ENCODE measurements at places on chromosomes 7 and 10. TPM values are rescaled to one million over a fixed set of nuclear protein-coding genes. Genes with fewer than 3 reads are reported as not detected.

GRCh38 chr7:150410131-150410530 lies 31.0 kb downstream of the ZNF775 start:
- H3K27ac ChIP-seq: no peak overlapping the region
- no peaks in the 10 kb centered on the region for H3K27me3 ChIP-seq
- DNase-seq: no peak
- peaks cover 15% of the 10 kb centered on the region for H3K36me3 ChIP-seq

- no peaks in the 10 kb centered on the region for H3K36me3 ChIP-seq
- no peaks in the 10 kb centered on the region for H3K4me1 ChIP-seq
- no peak overlapping the region for H3K4me3 ChIP-seq
- peak; percentile 3 for DNase-seq
- no peak overlapping the region for H3K27ac ChIP-seq
Measured at GRCh38 chr10:62637249-62638061, 167.1 kb upstream of the ADO start.

DNA sequence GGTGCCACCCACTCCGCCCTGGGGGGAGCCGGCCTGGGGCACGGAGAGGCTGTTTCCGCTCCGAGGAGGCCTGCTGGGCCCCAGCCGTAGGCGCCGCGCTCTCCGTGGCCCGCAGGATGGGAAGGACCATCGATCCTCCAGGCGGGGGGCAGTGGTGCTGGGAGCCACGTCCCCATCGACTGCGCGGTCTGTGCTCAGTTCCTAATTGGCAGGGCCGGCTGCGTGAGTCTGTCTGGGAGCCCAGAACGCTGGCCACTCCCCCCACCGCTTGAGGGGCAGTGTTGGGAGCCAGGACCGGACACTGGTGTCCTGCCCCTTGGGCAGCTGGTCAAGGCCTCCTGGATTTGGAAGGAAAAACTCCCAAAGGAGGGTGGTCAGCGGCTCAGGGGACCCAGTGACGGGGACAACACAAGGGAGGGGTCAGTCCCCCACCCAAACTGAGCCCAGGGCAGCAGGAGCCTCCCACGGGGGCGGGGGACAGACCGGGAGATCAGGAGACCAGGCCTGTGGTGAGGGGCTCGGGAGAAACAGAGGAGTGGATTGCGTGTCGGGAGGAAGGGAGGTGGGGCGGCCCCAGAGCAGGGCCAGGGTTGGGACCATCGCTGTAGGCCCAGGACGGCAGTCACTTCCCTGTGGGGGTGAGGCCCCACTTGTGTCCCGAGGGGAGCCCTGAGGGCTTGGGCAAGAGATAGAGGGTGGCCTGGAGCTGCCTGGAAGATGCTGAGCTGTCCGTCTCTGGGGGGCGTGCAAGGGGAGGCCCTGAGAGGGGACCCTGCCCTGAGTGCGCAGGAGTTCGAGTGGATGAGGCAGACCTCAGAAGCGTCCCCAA lies 89.0 kb downstream of the UNCX start:
- no peak overlapping the region for H3K27ac ChIP-seq
- H3K4me3 ChIP-seq: no peak overlapping the region
- H3K27me3 ChIP-seq: peaks cover 86% of the 10 kb centered on the region
- no peaks in the 10 kb centered on the region for H3K4me1 ChIP-seq
- no peak for DNase-seq
- H3K36me3 ChIP-seq: peaks cover 8% of the 10 kb centered on the region

DNA sequence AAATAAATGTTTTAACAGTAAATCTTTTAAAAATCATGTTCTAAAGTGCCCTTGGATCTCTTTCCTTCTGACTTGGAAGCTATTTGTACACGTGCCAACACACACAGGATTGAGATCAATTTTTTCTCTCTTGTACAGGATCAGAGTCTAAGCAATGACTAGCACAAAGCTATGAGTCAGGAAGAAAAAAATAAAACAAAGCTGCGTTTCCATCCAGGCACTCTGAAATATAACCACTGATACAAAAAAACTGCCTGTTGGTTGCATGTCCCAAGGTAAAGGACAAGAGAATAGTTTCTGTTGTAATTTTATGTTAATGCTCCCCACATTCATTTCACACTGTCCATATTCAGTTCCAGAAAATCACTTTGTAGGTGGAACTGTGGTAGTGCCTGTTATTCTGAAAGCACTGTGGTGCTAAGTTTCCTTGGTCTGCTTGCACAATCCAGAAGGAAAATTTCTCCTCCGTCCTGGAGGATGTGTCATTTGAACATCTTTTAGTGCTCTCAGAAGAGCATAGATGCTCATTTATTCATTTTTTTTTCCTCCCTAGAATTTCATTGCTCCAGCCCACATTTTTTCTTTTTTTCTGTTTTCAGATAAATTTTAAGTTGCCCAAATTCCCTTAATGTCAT lies 113.4 kb downstream of the PLXDC2 start:
- H3K36me3 ChIP-seq: no peaks in the 10 kb centered on the region
- H3K4me1 ChIP-seq: no peaks in the 10 kb centered on the region
- DNase-seq: no peak
- H3K4me3 ChIP-seq: no peak overlapping the region

GRCh38 chr7:79531116-79531515 lies 77.6 kb upstream of the MAGI2 start:
- H3K36me3 ChIP-seq: no peaks in the 10 kb centered on the region
- no peak overlapping the region for H3K4me3 ChIP-seq
- H3K27ac ChIP-seq: no peak overlapping the region
- H3K27me3 ChIP-seq: no peaks in the 10 kb centered on the region
- no peak for DNase-seq

- no peaks in the 10 kb centered on the region for H3K27me3 ChIP-seq
- H3K4me1 ChIP-seq: no peaks in the 10 kb centered on the region
- no peak overlapping the region for H3K4me3 ChIP-seq
- no peak for DNase-seq
Measured at GRCh38 chr7:20424500-20424899, 93.8 kb downstream of the ITGB8 start.

GRCh38 chr10:33489501-33490176 lies 155.2 kb upstream of the NRP1 start:
- H3K27ac ChIP-seq: no peak overlapping the region
- DNase-seq: no peak
- no peaks in the 10 kb centered on the region for H3K36me3 ChIP-seq
- H3K4me3 ChIP-seq: no peak overlapping the region
- H3K4me1 ChIP-seq: peaks cover 6% of the 10 kb centered on the region
- no peaks in the 10 kb centered on the region for H3K27me3 ChIP-seq

DNA sequence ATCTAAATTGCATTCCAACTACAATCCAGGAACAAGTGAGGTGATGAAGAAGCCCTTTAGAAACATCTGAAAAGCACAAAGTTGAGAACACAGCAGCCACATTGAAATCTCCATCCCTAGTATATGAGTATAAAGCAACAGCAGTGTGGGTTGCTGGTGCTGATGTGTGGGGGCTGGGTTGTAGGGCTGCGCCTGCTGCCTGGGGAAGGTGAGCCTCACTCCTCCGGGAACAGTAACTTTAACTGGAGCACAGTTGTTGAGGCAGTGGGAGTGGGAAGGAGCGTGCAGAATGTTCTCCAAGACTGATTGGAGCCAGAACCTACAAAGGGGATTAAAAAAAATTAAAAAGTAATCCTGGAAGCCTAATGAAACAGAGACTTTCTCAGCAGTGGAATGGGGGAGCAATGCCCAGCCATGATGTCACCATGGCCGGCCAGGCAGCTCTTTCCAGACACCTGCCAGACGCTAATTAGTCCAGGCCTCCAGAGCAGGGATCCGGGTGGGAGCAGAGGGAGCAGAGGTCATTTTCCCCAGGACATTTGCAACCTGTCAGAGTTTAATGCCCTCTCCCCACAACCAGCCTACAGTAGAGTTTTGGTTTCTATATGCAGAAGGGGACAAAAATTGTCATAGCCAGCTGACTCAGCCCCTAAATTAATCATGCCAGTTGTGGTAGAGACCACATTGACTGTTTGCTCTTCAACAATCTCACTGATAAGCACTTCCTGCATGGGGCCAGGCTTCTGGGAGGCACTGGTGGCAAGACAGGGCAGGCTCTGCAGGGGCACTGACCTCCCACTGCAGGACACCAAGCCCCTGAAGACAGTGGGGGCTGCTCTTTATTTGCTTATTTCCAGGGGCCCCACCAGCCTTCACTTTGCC lies 133.0 kb upstream of the ZNF32 start:
- no peak overlapping the region for H3K4me3 ChIP-seq
- no peaks in the 10 kb centered on the region for H3K27me3 ChIP-seq
- no peaks in the 10 kb centered on the region for H3K4me1 ChIP-seq
- DNase-seq: no peak
- no peak overlapping the region for H3K27ac ChIP-seq
- H3K36me3 ChIP-seq: no peaks in the 10 kb centered on the region

DNA sequence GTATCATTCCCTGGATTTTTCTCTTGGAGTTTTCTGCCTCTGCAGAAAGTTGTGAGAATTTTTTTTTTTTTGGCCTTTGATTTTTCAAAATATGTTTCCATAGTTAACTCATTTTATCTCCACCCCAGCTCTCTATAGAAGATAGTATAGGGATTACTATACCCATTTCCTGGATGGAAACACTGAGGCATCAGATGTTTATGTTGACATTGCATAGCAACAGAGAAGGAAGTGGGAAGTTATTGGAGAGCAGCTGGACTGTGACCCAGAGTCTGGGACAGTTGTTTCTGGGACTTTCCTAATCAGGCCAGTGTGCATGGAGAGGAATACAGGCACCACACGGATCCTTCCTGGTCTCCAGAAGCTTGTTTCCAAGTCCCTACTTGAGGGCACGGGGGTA lies 158.0 kb downstream of the CDH23 start:
- no peak for DNase-seq
- H3K4me1 ChIP-seq: no peaks in the 10 kb centered on the region
- no peak overlapping the region for H3K4me3 ChIP-seq

GRCh38 chr10:99709480-99710229 lies 22.3 kb downstream of the COX15 start:
- no peak for DNase-seq
- no peaks in the 10 kb centered on the region for H3K27me3 ChIP-seq
- H3K27ac ChIP-seq: no peak overlapping the region
- H3K36me3 ChIP-seq: peaks cover 13% of the 10 kb centered on the region
- H3K4me3 ChIP-seq: no peak overlapping the region

DNA sequence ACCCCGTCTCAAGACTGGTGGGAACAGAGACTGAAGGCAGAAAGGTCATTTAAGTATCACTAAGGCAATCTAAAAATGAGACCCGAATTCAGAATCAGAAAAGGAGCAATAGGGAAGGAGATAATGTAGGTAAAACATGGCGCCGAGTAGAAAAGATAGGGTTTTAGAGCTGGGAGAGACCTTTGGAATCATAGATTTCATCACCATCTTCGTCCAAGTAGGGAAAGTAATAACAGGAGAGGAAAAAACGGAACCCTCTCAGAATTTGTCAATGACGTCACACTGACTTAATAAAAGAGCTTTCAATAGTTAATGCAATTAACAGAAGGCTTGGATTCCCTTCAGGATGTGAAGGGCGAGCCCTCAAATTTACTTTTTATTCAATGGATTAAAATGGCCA lies 1.0 kb upstream of the UBN2 start:
- peak overlapping the region; percentile 82 for H3K27ac ChIP-seq
- H3K4me3 ChIP-seq: peak overlapping the region; percentile 81
- H3K36me3 ChIP-seq: peaks cover 29% of the 10 kb centered on the region
- peaks cover 9% of the 10 kb centered on the region for H3K4me1 ChIP-seq
- H3K27me3 ChIP-seq: no peaks in the 10 kb centered on the region

DNA sequence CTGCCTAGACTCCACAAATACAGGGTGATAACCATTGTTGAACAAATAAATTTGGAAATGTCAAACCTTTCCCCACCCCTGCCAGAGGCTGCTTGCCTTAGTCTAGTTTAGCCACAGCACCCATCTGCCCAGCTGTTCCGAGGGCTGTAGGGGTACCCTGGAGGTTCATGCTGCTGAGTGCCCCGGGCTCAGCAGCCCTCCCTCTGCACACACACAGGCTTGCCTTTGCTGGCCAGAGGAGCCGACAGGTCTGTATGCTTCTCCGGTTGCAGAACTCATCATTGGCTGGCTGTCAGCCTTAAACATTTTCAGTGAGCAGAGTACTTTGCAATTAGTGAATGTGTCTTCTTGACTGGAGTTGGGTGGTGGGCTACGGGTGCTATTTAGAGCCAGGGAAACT lies 122.9 kb downstream of the NRF1 start:
- no peak overlapping the region for H3K27ac ChIP-seq
- H3K36me3 ChIP-seq: no peaks in the 10 kb centered on the region
- no peak overlapping the region for H3K4me3 ChIP-seq
- H3K4me1 ChIP-seq: no peaks in the 10 kb centered on the region
- DNase-seq: no peak

- H3K4me1 ChIP-seq: no peaks in the 10 kb centered on the region
- no peak overlapping the region for H3K27ac ChIP-seq
- no peaks in the 10 kb centered on the region for H3K27me3 ChIP-seq
- DNase-seq: no peak
- H3K4me3 ChIP-seq: no peak overlapping the region
Measured at GRCh38 chr7:71457846-71458590, 326.1 kb downstream of the GALNT17 start.

DNA sequence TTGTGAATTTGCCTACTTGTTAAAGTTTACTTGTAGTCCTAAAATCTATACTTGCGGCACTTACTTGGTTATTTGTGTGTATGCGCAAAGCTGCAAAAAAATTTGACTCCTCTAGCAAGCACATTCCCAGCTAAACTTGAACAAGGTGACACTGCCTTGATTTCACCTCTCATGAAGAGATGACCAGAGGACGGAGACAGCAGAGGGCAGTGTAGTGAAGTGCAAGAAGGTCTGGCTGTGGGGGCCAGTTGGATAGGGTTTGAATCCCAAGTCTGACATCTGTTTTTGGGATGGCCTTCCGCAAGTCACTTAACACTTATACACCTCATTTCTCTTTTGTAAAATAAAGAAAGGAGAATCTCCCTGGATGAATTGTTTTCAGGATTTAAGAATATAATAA lies 15.7 kb downstream of the SLK start:
- no peak overlapping the region for H3K27ac ChIP-seq
- H3K4me3 ChIP-seq: no peak overlapping the region
- peak; percentile 21 for DNase-seq
- H3K27me3 ChIP-seq: no peaks in the 10 kb centered on the region
- peaks cover 33% of the 10 kb centered on the region for H3K4me1 ChIP-seq
- H3K36me3 ChIP-seq: no peaks in the 10 kb centered on the region

DNA sequence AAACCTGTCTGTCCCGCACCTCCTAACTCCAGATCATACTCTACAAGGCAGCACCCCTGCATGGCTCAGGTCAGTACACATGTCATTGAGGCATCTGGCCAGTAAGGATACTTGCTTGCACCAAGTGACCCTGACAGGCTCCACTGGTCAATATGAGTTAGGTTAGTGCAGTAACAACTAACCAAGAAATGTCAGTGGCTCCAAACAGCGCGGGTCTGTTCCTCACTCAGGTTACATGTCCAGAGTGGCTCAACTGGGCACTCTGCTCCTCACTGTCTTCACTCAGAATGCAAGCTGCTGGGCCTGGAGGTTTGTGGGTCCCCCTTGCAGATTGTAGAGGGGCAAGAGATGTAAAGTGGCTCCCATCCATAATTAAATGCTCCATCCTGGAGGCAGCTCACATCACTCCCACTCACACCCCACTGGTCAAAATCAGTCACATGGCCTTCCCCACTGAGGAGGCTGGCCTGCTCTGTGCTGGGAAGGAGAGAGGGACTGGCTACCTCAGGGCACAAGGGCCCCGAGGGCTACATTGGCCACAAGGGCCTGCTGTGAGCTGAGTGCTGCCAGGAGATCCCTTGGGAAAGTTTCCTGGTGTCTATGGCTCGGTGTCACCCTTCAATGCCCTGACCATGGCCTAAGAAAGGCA lies 109.1 kb upstream of the GDF10 start:
- H3K4me1 ChIP-seq: peaks cover 8% of the 10 kb centered on the region
- no peak overlapping the region for H3K27ac ChIP-seq
- peaks cover 11% of the 10 kb centered on the region for H3K27me3 ChIP-seq
- no peak overlapping the region for H3K4me3 ChIP-seq
- no peak for DNase-seq

The FFAR4 gene
- total RNA-seq: 0.61 TPM

The CDHR1 gene
- total RNA-seq: not detected

The ZNF487 gene
- 2.5 TPM for total RNA-seq

The SPDYE17 gene
- total RNA-seq: not detected

The SPDYE2B gene
- not detected for total RNA-seq

The FAM25A gene
- not detected for total RNA-seq

The GCK gene
- not detected for total RNA-seq

The MKX gene
- total RNA-seq: 2.3 TPM

The PNLIPRP3 gene
- not detected for total RNA-seq
